ENCODE measurements at places on chromosomes 16 and 17. TPM values are rescaled to one million over a fixed set of nuclear protein-coding genes. Genes with fewer than 3 reads are reported as not detected.

Gene LPO
- not detected for total RNA-seq

Gene CPNE7
- total RNA-seq = 13.7 TPM

Gene CHST4
- not detected for total RNA-seq

Gene CMTM4
- 82.2 TPM for total RNA-seq

Gene KIF18B
- 0.44 TPM for total RNA-seq

Gene GINS3
- total RNA-seq = 2.6 TPM

Gene HSD17B1
- total RNA-seq = 0.31 TPM

Gene UNC45B
- 0.38 TPM for total RNA-seq

Gene SAMD14
- 5.0 TPM for total RNA-seq

Gene STX1B
- total RNA-seq = 1.7 TPM

Gene AGRP
- not detected for total RNA-seq

Gene SHISA9
- total RNA-seq = 2.8 TPM

Gene ABCA9
- total RNA-seq = 2.0 TPM

Gene GNAO1
- 4.3 TPM for total RNA-seq

Gene NPIPA7
- total RNA-seq = 9.0 TPM

Gene APOBR
- 3.2 TPM for total RNA-seq

Gene PTX4
- total RNA-seq = not detected

Gene GLP2R
- not detected for total RNA-seq

Gene KIF19
- 0.85 TPM for total RNA-seq

Measured in kidney (tissue), 22 donors.